ENCODE measurements at places on chromosomes 1 and 21.

DNA sequence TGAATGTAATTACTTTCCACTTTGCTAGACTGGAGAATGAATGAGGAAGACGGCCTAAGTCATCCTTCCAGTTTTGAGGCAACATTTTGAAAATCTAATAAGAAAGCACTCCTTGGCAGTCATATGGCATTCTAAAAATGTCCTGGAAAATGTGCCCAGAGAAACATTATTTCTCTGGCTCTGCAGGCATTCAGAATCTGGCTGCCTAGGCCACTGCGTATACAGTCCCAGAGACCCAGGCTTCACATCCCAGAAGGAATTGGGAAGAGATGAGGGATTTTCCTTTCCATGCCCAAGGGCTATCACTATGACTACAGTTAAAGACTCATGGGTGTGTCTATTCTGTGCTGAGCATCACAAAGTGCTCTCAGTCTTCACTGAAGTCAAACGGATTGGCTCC lies 92.9 kb downstream of the BEND5 start:
- DNase-seq = no peak

- peak; percentile 64 for DNase-seq
Observed at GRCh38 chr1:205591522-205592351, 40.1 kb downstream of the ELK4 start.

- no peak for DNase-seq
Observed at GRCh38 chr1:213466541-213466940, 415.5 kb downstream of the RPS6KC1 start.

DNA sequence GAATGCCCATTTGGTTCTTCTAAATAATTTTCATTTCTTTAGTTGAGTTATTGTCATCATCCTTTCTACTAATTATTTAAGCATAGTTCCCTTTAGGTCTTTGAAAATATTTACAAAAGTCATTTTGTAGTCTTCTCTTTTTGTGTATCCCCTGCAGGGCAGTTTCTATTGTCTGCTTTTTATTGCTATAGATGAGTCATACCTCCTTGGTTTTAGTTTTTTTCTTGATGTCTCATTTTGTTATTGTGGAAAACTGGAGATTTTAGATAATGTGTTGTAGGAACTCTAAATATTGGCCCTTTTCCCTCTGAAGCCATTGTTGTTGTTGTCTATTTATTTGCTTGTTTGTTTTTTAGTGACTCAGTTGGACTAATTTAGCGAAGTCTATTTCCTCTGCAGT lies 387.9 kb downstream of the NUF2 start:
- DNase-seq = no peak

DNA sequence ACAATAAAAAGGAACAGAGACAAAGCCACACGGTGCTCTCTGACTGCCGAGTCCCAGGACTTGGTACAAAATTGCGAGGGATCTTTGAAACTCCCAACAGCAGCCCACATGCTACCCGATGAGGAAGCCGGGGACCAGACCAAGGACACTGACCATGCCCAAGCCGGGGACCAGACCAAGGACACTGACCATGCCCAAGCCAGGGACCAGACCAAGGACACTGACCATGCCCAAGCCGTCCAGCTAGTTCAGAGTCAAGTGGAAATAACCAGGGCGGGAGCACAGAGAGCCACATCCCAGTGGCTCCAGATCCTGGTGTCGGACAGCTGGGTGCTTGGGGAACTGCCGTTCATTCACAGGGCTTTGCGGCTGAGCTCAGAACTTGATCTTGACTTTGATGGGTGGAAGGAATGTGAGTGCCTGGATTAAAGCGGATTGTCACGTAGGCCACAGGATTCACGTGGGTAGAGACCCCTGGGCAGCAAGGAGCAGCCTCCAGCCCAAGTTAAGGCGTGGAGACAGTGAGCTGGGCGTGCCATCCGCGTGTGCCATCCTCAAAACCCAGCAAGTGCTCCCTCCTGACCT lies 16.5 kb upstream of the TRAPPC10 start:
- no peak for DNase-seq

DNA sequence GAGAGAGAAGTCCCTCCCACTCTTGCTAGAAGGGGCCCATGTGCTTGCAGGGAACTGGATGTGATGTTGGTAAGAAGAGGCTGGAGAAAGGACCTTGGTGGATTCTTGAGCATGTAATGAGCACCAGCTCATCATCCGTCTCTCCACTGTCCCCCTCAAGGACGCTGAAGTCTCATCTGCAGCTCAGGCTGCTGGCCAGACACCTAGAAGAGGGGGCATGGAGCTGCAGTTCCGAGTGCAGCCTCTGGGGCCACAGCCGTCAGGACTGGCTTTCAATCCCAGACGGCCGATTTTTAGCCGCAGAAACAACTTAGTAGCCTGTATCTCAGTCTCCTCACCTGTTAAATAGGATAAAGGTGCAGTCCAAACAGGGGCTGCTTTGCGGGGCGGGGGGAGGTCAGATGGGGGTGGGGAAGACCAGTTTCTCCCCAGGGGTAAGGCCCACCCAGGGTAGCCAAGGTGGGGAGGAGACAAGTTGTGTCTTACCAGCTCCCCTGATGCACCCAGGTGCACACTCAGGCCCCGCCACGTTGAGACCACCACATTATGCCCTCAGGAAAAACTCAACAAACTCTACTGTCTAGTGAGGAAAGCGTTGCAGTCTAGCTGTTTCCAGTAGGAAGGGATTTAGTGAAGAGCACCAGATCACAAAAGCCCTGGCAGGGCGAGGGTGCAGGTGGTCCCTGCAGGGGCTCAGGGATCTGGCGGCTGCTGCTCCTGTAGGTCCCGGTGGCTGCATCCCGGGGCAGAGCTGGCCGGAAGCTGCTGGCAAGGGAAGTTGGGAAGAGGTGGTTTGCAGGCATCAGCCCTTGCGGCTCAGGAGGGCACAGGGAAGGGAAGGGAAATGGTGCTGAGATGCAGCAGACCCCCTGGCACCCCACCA lies 29.5 kb downstream of the LDLRAP1 start:
- DNase-seq = no peak

- no peak for DNase-seq
Observed at GRCh38 chr1:227261501-227261900, 56.8 kb downstream of the CDC42BPA start.
